ENCODE measurements at places on chromosomes 1 and 21.

DNA sequence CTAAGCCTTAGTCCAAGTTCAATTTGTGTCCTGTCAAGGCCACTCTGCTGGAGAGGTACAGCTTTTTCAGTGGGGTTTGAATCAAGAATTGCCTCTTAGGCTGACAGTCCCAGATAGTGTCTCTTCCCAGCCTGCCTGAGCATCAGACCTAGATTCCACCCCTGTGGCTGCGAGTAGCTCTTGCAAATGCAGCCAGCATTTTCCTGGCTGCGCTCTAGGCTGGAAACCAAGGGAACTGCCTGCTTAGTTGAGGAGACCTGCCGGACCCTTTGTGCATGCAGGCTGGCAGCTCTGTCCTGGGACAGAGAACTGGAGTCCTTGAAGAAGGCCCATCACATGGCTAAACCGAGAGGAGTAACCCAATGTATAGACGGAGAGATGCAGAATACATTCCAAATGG is 293.7 kb downstream of the PCP4 start:
- DNase-seq: no peak

- DNase-seq: no peak
Measured at GRCh38 chr1:4616831-4617465, 37.5 kb upstream of the AJAP1 start.

GRCh38 chr1:236311040-236311439 is 29.3 kb upstream of the ERO1B start:
- no peak for DNase-seq

GRCh38 chr21:23725576-23725975 is 1881.7 kb downstream of the MRPL39 start:
- DNase-seq: no peak

- no peak for DNase-seq
Measured at GRCh38 chr1:43358121-43358745, 548 bp upstream of the CDC20 start.

All from stimulated activated CD8-positive, alpha-beta memory T cell treated with anti-CD3 and anti-CD28 coated beads, Interleukin-15, amount 100 ng/mL, for 48 hours (primary cell).